Right renal pelvis (tissue), 4 donors: ENCODE measurements at places on chromosomes 7 and 10.
A peak's percentile ranks its signal among the peaks of the same experiment; 100 is the strongest.

- DNase-seq: no peak
Observed at GRCh38 chr7:20358762-20359282, 28.1 kb downstream of the ITGB8 start.

- no peak for DNase-seq
Observed at GRCh38 chr7:134669388-134669787, 22.7 kb downstream of the BPGM start.

GRCh38 chr7:116708248-116708647 is 36.3 kb downstream of the MET start:
- no peak for DNase-seq

GRCh38 chr7:11127988-11128387 is 154.3 kb downstream of the PHF14 start:
- no peak for DNase-seq

DNA sequence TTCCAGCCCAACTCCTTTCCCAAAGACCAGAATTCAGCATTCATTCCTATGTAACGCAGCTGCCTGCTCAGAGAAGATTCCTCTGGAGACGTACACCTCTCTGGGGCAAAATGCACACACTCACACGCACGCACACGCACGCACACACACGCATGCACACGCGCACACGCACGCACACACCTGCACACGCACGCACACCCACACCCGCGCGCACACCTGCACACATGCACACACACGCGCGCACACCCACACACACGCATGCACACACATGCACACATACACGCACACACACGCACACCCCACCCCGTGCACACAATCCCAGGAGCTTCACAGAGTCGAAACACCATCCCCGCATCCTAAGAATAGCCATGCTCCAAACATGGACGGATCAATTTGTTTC is 13.0 kb downstream of the MMD2 start:
- DNase-seq: no peak

DNA sequence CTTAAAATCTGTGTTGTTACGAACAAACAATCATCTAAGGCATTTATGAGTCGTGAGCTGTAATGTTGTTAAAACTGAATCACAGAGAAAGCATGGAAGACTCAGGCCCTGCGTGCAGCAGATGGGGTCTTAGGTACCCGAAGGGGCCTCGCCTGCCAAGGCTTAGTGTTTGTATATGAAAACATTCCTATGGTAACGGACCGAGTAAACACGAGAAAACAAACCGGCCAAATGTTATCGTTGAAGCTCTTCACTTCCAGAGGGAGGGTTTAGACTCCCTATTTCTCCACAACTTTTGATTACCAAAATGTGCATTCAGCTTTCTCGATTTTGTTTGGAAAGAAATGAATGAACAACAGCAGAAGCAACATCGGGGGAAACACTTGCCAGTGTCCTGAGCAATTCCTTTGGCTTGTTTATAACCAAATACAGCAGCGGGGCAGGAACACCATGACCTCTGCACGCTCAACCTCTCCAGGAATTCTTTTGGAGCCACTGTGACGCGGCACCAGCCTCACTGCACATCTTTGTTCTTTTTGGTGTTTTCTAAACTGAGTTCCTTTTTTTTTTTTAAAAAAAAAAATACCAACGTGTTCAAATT is 121.6 kb upstream of the KLF6 start:
- no peak for DNase-seq

DNA sequence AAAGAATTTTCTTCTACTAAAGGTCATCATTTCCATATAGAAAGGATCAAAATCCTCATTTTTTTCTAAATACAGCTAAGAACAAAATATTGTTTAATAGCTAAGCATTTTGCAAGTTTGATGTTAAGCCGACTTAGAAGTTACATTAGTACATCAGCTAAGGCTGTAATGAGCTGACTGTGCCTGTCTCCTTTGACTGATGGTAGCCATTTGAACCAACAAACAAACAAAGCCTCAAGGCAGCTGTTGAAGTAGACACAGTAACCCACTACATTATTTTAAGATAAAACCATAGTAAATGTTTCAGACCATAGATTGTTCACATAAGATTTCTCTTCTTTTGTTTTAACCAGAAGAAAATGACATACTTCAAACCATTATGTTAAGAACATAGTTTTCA is 210.9 kb upstream of the VSTM2A start:
- no peak for DNase-seq

GRCh38 chr7:73442222-73442902 is 8.8 kb downstream of the FZD9 start:
- no peak for DNase-seq

DNA sequence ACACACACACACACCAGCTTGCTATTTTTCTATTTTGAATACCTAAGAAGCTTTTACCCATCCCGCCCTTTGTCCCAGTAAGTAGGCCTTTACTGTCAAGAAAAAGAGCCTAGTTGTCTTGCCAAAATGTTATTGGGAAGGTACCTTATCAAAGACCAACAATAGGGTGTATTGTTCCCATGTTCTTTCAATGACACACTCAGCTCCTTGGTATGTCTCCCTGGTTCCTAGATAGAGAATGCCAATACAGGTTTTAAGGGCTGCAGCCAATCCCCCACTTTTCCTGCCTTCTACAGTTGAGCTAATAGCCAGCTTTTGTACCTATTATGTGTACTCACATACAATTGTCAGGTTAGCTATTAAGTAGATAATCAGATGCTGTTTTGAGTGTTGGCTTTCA is 92.0 kb upstream of the LRRTM3 start:
- DNase-seq: no peak

DNA sequence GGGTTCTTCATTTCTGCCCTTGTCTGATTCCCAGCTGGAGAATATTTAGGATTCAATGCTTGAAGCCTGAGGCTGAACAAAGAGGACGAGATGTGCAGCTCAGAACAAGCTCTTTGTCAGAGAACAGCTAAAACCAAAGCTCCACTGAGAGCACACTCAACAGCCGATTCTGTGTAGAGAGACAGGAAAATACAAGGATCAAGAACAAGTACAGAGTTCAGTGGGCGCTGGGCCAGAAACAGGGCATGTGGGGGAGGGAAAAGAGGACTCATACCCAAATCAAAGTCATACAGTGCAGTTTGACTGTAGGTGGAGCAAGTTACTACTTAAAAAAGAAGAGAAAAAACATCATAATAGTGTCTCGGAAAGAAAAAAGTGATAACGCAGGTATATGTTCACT is at the start of gene AGMO:
AGMO (minus strand) TSS at position 181 of the 400 bp plus-strand sequence.
- peak; percentile 5 for DNase-seq

GRCh38 chr10:78304091-78305045 is 270.7 kb downstream of the RPS24 start:
- DNase-seq: no peak

DNA sequence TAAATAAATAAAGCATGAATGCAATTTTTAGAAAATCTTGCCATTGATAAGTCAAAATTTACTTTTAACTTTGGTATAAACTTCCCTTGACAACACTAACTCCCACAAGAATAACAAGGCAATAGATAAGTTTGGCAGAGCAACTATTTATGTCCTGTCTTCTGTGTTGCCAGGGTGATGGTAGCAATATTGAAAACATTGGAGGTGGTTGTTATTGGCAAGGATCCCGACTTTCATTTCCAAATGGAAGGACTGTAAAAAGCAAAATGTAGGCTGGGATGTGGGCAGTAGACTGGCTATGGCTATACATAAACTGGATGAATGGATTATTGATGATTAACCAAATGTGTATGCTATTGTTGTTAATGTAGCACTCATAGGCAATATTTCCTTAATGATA is 134.9 kb upstream of the CACNA2D1 start:
- DNase-seq: no peak

GRCh38 chr7:66157060-66157459 is 42.4 kb downstream of the CRCP start:
- no peak for DNase-seq
